ENCODE measurements at places on chromosomes 5 and 9. TPM values are rescaled to one million over a fixed set of nuclear protein-coding genes. Genes with fewer than 3 reads are reported as not detected.

OTP gene
- not detected for total RNA-seq

- H3K36me3 ChIP-seq = no peaks in the 10 kb centered on the region
- peaks cover 3% of the 10 kb centered on the region for H3K27me3 ChIP-seq
Observed at GRCh38 chr9:21432672-21433425, 7.4 kb upstream of the IFNA1 start.

DNA sequence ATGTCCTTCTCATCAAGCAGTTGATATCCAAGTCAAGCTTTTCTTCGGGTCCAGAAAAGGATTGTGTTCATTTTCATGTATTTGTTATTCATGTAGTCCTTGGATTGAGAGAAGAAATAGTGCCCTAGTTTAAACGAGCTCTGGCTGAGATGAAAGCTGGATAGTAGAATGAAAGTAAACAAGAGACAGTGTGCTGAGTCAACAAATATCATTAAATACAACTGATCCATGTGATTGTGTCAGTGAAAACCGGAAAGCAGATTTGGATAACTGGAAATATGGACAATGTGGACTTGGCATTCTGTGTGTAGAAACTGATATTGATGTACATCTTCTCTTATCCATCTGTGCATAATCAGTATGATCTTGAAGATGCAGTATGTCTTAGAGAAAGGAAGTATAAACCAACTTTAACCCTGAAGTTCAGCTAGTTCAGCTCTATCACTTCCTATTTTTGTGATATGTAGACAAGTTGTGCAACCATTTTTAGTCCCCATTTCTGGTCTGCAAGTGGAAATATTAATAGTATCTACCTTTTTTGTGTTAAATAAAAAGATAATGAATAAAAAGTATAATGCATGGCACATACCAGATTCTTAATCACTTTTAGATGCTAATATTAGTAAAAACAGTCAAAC is 4.4 kb downstream of the MUSK start:
- H3K4me1 ChIP-seq = no peaks in the 10 kb centered on the region
- no peaks in the 10 kb centered on the region for H3K27me3 ChIP-seq
- no peak overlapping the region for H3K27ac ChIP-seq
- no peaks in the 10 kb centered on the region for H3K36me3 ChIP-seq

GRCh38 chr5:9356351-9356825 is 189.5 kb downstream of the SEMA5A start:
- no peaks in the 10 kb centered on the region for H3K4me1 ChIP-seq
- H3K27me3 ChIP-seq = no peaks in the 10 kb centered on the region

Measured in prostate gland (tissue), 2 donors.